ENCODE measurements at places on chromosomes 5 and 9. TPM values are rescaled to one million over a fixed set of nuclear protein-coding genes. Genes with fewer than 3 reads are reported as not detected.

GRCh38 chr9:135744333-135745070 is 42.5 kb downstream of the KCNT1 start:
- DNase-seq, result no peak

The CHMP5 gene
- 97.0 TPM for total RNA-seq

The ARID3C gene
- not detected for total RNA-seq

DNA sequence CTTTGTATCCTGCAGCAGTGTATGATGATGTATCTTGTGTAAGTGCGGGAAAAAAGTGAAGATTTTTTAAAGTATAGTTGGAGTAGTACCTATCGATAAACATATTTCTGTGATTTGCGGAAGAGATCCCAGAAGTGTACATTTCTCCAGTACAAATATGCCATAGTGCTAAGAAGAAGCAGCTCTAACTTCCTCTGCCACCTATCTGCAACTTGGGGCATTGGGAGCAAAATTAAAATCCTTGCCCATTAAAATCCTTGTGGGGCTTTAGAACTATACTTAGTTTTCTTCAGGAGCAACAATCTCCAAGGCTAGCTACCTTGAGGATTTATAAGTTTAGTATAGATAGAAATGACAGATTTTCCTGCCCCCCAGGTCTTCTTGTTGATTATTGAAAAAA is 123.7 kb downstream of the VCAN start:
- DNase-seq, result no peak

GRCh38 chr9:75184471-75184870 is 96.2 kb downstream of the OSTF1 start:
- DNase-seq, result no peak

The MAMDC2 gene
- 7.0 TPM for total RNA-seq

The DRD1 gene
- 0.10 TPM for total RNA-seq

The PHF24 gene
- 0.64 TPM for total RNA-seq

DNA sequence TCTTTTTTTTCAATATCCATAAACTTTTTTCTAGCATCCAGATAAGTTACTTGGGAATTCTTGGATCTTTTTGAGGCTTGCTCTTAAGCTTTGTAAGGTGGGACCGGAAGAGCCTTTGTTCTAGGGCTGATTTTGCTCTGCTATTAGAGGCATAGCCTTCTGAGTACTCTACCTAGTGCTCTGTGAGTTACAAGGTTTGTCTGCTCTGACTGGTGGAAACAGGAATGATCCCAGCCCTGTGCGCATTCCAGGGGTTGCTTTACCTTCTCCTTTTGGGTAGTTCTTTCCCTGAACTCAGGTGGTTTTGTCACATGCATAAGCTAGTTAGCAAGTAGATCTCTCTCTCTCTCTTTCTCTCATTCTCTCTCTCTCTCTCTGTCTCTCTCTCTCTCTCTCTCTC is 180.8 kb upstream of the PCSK5 start:
- DNase-seq, result no peak

DNA sequence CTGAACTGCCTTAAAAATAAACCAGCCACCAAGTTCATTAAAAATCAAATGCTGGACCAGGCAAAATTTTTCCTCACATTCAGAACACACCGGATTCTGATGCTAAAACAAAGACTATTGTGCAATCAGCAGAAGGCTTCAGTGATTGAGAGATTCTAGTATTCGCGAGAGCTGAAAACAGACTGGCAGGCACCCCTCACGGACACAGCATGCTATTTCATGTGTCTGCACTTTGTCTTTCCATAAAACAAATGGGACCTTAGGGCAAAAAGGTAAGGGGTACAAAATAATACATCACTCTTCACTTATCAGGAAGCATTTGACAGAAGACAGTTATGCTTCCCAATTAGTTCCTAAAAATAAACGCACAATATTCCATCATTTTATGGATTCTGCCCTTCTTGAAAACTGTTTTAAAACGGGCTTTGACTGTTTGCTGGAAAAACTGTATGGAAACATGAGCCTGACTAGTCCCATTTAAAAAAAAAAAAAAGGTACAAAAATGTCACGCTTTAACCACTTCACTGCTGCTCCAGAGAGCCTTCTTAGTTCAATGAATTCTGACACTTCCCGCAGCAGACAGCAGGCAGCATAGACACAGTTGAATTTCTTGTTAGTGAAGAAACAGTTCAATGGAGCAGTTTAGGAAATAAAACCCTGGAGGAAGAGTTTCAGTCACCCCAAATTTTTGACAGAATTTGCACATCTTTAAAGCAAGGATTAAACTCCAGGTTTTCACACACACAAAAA is 99.2 kb downstream of the MED27 start:
- DNase-seq, result no peak

The TMEM167A gene
- 89.4 TPM for total RNA-seq

The INSL6 gene
- total RNA-seq, result not detected

The SAXO1 gene
- total RNA-seq, result not detected

The SETD9 gene
- total RNA-seq, result 18.5 TPM

The CNOT8 gene
- total RNA-seq, result 84.0 TPM

The TAS2R1 gene
- total RNA-seq, result not detected

The FOXD4 gene
- total RNA-seq, result not detected

GRCh38 chr5:95786821-95787418 is 35.6 kb downstream of the GLRX start:
- no peak for DNase-seq

DNA sequence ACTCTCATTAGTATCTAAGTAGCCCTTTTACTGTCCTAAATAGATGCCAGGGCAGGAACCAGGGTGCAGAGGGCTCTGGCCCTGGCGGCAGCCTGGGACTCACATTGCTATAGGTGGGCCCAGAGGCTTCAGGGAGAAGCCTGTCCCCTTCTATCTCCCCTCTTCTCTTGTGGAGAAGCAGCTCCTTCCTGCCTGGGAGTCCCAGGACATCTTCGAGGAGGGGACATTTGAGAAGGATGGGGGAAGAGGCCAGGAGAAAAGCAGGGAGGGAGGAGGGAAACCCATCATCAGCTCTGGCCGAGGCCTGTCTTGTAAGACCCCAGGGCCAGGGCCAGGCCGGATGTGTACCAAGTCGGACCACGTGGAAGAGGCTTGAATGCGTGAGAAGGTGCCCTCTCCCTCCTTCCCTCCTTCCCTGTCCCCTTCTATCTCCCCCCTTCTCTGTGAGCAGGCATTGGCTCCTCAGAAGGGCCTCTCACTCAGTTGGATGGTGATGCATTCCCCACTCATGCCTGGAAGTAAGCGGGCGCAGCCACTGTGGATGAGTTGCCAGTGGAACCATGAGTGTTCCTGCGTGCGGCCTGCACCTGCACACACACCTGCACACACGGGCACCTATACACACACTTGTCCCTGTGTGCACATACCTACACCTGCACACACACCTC is 20.7 kb upstream of the LPCAT1 start:
- peak; percentile 13 for DNase-seq

GRCh38 chr5:52300703-52301372 is 486.9 kb upstream of the ITGA1 start:
- DNase-seq, result no peak

The ST8SIA4 gene
- total RNA-seq, result 2.6 TPM

DNA sequence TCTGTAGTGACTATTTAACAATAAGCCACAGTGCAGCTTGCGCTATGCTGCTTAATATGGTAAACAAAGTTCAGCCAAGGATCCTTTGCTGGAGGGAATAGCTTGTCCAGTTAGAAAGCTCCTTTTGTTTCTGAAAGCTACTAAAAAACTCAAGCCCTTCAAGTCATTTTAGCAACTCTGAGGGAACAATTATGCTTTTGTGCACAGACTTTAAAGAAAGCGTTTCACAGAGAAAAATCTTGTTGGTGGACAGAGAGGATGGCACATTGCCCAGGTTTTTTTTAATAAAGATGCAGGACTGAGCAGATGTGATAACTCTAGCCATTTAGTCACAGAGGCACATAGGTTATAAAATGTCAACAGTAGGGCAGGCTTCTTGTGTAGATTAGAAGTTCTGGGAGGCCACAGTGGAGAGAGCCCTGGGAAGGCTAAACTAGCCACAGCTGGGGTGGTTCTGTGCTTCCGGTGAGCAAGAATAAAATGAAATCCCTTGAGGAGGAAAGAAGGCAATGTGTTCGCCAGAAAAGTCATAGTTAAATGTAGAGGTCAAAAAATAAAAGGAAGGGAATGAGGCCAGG is 63.4 kb downstream of the ALDH7A1 start:
- DNase-seq, result no peak

GRCh38 chr9:85038824-85039608 is 369.5 kb downstream of the NTRK2 start:
- DNase-seq, result no peak

GRCh38 chr5:149039506-149039905 is 23.4 kb downstream of the SH3TC2 start:
- no peak for DNase-seq

The KIF12 gene
- 27.2 TPM for total RNA-seq

The TNFSF15 gene
- 2.9 TPM for total RNA-seq

- DNase-seq, result no peak
Measured at GRCh38 chr5:35159370-35159742, 70.9 kb downstream of the PRLR start.

The RNF130 gene
- total RNA-seq, result 32.0 TPM

- DNase-seq, result no peak
Measured at GRCh38 chr5:42912184-42912798, 100.6 kb upstream of the SELENOP start.

The SPATA31E1 gene
- total RNA-seq, result 0.07 TPM

The CDK7 gene
- 21.9 TPM for total RNA-seq

DNA sequence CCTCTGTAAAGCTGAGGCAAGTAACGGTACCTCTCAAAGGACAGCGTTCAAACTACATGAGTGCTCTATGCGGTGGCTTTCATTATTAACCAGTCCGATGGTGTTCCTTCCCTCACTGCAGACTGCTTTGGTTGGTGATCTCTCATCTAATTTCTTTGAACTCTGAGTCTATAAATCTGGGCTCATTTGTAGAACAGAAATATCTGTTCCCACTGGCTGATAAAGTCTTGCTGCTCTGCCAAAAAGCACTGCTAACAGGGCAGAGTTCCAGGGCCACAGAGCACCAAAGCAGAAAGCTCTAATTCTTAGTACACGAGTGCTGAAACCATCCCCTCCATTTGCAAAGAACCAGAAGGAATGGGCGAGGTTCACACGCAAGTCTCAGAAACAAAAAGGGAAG is 81.9 kb downstream of the MED27 start:
- DNase-seq, result no peak

- DNase-seq, result no peak
Measured at GRCh38 chr5:171808951-171809350, 23.3 kb downstream of the SMIM23 start.

The TLX3 gene
- total RNA-seq, result not detected

GRCh38 chr5:133705331-133705730 is 93.0 kb upstream of the FSTL4 start:
- no peak for DNase-seq

GRCh38 chr9:134955801-134956200 is 38.1 kb upstream of the FCN1 start:
- DNase-seq, result no peak

The C5orf52 gene
- 5.5 TPM for total RNA-seq

DNA sequence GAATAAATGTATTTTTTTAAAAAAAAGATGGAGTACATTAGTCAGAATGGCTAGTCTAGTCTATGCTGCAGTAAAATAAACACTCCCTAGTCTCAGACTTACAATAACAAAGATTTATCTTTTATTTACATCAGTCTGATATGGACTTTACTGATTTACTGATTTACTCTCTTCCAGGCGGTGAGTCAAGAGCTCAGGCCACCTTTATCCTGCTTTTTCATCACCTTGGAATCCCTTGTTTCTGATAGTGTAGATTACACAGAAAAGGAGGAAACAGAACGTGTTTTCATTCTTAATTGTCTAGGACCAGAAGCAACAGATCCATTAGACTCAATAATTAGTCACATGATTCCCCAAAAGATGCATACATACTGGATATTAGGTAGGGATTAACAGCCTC is 290.1 kb upstream of the TRPC7 start:
- DNase-seq, result no peak

- no peak for DNase-seq
Measured at GRCh38 chr5:55866485-55866884, 15.3 kb downstream of the IL31RA start.

The PANK3 gene
- 114 TPM for total RNA-seq

The UGT3A1 gene
- not detected for total RNA-seq

GRCh38 chr9:23747088-23748075 is 78.7 kb downstream of the ELAVL2 start:
- no peak for DNase-seq

GRCh38 chr9:4490705-4491625 is 697 bp downstream of the SLC1A1 start:
- peak; percentile 48 for DNase-seq

DNA sequence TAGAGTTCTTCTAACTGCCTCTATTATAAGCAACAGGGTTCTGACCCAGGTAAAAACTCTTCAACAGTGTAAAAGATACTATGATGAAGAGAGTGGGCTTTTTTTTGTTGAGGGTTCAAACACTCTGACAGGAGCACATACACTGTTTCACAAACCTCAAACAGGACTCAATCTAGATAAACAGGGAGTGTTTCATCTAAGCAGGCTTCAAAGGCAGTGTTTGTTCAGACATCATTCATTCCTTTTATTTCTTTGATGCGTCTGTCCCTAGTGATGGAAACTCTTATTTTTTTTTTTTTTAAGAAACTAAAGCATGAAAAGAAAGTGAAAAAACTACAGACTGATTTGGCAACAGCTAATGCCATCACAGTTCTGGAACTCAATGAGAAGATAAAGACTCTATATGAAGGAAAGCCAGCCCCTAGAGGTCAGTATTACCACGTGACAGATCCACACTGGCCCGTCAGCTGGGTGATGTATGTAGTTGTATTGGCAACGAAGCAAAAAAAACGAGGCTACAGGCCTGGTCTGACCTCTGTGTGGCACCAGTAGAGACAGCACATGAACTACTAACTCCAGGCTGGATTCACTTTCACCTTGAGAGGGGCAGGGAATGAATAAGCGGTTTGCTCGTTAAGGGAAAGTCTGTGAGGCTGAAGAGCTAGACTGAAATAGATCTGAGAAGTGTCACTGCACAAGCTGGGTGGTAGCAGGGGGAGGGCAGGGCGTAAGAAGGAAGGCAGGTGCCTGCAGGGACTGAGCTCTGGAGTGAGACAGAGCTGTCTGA is 172.2 kb downstream of the CCDC192 start:
- DNase-seq, result peak; percentile 81

The SPINK13 gene
- total RNA-seq, result not detected

- no peak for DNase-seq
Measured at GRCh38 chr9:127762111-127762676, 16.3 kb downstream of the SH2D3C start.
